ENCODE measurements at places on chromosomes 13 and 19.
A peak's percentile ranks its signal among the peaks of the same experiment; 100 is the strongest.

- no peak for DNase-seq
These were observed 119.5 kb downstream of the TUBA3C start for GRCh38 chr13:19062019-19062646.

DNA sequence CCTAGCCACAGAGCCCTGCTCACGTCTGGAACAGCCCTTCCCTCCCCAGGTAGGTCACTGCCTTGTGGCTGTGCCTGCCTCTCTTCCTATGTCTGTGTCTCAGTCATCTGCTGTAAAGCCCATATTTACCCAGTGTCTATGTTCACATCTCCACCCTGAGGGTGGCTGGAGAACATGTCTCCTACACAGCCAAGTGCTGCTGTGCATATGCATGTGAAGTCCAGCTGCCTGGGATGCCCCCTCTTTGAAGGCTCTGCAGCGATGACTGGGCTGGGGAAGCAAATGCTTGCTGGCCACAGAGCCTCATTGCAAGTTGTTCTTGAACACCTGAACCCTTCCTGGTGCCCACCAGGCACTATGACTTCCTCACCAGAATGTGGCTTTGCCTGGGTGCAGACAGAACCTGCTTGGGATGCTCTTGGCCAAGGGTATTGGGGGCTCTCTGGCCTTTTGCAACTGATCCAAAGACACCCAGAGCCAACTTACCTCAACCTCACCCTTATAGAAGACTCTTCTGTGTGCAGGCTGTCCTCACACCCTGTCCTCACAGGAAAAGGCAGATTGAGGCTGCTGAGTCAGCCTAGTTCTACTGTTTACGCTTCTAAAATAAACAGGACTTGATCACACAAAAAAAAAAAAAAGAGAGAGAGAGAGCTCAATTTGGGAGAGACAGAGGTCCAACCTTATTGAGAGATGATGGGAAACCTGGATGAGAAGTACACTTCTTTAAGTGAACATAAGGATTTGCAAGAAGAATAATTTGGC lies 26.5 kb downstream of the MRPL57 start:
- DNase-seq: no peak

DNA sequence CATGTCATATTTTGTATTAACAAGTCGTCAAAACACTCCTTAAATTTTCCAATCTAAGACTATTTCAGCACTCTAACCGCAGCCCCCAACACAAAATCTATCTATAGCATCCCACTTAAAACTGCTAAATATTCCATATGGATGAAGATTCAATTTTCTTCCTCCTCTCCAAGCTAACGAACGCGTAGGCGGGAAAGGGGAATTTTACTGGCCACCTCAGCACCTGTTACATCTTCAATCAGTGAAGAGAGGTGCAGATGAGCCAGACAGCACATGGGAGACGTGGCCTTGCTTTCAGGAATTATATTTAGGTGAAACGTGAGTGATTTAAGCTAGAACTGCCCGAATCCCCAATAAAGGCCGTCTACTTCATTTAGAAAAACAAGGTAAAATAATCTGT lies 1.1 kb downstream of the RBM26 start:
- peak; percentile 31 for DNase-seq

DNA sequence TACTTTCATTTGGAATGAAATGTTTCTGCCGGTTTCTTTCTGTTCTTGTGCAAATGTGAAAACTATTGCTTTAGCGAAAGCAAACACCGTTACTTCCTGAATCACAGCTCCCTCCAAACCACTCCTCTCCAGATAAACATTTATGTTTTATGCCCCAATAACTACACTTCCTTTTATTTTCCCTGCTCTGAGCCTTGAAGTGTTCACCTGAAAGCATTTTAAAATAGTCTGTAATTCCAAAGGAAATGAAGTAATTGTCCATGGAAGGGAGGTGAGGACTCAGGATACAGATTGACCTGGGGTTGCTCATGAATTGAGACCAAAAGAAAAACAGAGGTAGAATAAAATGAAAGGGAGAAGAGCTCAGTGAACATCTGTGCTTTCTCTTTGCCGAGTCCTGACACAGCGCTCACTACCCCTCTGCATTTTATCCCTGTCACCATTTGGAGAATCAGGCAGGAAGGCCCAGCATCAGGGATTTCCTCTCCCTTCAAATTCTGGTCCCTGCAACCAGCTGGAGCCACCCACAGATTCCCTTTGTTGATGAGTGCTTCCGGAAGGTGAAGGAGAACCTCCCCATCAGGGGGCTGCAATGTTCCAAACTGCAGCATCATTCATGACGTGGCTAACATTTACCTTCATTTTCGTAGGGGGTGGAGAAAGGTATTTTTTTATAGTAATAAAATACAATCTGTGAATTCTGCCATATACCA lies 171.9 kb downstream of the ITGBL1 start:
- DNase-seq: peak; percentile 73

GRCh38 chr13:50519866-50520265 lies 323.6 kb downstream of the DLEU7 start:
- DNase-seq: no peak

DNA sequence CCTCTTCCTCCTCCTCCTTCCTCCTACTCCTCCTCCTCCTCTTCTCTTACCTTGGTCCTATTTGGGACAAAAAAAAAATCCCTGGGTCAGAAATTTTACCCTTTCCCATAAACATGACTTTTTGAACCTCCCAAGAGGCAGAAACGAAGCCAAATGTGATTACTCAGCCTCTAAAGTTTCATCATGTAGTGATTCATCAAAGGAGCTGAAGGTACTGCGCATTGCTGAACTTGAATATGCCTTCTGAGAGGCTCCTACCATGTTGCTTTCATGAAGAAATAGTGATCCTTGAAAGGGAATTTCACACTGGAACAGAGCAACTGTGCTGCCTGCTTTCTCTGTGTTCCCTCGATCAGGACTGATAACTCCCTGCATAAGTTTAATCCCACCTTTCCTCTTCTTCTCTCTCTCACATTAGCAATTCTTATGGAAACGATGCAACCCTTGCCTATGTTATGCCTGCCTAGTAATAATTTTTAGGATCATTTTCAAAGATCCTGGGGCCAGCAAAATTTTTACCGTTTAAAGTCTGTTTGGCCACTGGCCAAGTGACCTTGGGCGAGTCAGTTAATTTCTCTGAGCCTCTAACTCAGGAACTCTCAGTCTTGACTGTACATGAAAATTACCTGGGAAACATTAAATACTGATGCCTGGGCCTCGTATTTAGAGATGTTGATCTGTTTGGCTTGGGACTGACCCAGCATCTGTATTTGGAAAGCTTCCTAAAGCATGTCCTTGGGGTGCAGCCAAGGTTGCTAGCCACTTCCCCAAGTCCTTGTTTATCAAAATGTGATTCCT lies 149.5 kb downstream of the DCT start:
- DNase-seq: peak; percentile 74

- DNase-seq: no peak
These were observed 3.5 kb downstream of the SLC7A9 start for GRCh38 chr19:32866061-32866460.

- DNase-seq: no peak
These were observed 14.8 kb downstream of the SMIM7 start for GRCh38 chr19:16645140-16645539.

DNA sequence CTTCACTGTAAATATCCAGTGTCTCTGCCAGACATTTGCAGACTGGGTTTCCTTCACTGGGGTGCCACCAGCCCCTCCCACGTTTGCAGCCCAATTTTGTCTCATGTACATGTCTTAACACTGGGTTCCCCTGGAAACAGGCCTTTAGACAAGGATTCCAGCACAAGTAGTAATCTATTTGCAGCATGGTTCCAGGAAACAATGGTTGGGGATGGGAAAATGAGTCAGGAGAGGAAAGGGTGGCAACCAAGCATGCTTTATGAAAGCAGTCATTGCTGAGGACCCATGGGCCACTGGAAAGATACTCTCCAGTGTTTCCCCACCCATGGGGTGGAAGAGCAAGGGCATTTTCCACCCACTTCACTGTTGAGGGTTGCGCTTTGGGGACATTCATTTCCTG lies 53.6 kb upstream of the FARP1 start:
- peak; percentile 79 for DNase-seq

DNA sequence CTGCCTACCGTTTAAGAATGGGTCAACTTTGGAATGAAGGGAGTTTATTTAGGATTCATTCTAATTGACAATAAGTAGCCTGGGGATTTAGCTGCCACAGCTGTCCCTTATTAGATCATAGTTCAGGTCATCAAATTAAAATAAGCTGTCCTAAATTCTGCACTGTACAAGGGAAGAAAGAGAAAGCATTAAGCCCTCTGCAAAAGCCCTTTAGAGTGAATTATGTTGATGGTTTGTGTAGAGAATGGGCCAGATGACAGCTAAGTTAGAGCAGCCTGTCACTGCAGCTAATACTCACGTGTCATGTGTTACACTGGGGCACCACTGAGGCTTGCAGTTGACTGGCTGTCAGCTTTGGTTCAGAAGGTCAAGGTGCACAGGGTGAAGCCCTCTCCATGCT lies 737.1 kb upstream of the SLC10A2 start:
- DNase-seq: no peak
